ENCODE measurements at places on chromosomes 2 and 18.

GRCh38 chr2:191912764-191913163 is 65.9 kb upstream of the CAVIN2 start:
- DNase-seq = no peak

DNA sequence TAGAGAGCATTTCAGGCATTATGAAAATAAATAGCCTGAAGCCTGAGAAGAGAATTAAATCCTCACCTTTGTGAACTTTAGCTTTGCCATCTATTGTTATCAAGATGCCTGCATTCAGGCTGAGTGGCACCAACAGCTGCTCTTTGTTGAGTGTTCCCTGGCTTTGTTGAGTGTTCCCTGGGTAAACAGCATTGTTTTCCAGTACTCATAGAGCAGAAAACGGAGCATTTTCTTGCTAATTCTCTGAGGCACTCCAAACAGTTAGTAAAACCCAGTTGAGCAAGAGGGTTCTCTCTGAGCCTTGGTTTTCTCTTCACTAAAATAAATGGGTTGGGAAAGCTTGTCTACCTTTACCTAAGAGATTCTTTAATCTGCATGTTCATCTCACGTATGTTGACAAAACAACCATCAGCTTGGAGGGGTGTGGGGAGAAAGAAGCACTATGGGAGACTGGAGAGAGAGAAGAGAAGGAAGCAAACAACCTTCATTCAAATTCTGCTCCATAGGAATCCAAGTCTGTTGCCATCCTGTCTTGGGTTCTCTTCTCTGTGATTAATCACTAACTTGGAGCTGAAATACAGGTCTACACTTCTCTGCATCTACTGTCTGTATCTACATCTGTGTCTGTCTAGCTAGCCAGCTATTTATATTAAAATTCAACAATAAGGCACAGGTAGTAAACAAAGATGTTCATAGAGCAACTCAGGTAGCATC is 567.0 kb upstream of the SOX11 start:
- no peak for DNase-seq

GRCh38 chr2:231321556-231322334 is 73.8 kb upstream of the B3GNT7 start:
- DNase-seq = no peak

GRCh38 chr2:237565974-237566373 is 400 bp upstream of the PRLH start:
- DNase-seq = no peak

- DNase-seq = no peak
Observed at GRCh38 chr2:42459296-42459695, 34.5 kb downstream of the KCNG3 start.

DNA sequence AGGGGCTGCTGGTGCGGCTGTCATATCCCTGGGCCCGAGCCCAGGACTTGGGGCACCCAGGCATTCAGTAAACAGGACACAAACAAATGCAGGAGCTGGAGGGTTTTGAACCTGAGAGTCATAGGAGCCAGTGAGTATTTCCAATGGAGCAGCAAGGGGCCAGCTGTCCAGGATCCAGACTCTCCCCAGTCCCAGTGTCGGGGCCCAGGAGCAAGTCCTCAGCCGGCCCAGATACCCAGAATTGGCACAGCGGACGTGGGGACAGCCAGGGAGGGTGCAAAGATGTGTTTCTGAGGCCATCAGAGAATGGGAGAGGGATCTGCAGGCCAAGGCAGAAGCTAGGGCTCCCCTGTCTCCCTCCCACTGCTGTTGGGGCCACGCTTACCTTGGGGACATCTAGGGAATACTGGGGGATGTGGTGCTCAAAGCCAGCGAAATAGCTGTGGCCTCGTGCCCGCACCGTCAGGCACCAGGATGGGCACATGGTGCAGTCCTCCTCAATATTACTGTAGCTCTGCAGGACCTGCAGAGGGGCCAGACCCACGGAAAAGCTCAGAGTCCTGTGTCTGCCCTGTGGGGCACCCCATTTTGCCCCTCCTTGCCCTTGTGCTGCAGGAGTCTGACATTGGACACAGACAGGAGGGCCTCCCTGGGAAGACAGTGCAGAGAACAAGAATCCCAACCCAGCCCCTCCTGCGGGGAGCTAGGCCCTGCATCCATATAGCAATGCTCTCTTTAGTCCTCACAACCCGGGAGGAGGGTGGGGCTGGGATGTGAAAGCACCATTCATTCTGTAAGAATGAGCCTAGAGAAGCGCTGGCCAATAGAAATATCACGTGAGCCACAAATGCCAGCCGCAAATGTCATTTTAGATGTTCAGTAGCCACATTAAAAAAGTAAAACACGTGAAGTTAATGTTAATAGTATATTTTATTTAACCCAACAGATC is 15.4 kb downstream of the CFAP65 start:
- DNase-seq = no peak

DNA sequence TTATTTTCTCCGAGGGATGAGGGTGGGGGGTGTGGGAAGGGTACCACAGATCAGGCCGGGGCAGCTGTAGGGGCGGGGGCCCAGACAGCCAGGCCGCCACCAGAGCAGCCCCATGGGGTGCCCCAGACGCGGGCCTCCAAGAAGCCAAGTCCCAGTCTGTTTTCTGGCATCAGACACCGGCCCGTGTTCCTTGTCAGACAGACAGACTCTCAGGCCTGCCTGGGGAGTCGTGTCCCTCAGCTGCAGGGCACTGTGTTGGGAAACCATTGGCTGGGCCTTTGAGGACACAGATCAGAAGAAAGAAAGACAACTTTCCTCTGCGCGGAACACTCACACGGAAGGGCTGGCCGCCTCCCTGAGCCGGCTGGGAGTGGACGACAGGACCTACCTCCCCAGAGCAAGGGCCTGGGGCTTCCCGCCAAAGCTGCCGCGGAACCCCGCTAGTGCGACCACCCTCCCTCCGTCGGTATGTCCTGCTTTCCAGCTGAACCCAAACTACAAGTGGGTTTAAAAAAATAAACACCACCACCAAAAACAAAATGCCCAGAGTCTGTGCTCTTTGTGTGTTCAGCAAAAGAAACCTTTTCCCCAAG is 88.0 kb downstream of the SMAD7 start:
- DNase-seq = no peak

DNA sequence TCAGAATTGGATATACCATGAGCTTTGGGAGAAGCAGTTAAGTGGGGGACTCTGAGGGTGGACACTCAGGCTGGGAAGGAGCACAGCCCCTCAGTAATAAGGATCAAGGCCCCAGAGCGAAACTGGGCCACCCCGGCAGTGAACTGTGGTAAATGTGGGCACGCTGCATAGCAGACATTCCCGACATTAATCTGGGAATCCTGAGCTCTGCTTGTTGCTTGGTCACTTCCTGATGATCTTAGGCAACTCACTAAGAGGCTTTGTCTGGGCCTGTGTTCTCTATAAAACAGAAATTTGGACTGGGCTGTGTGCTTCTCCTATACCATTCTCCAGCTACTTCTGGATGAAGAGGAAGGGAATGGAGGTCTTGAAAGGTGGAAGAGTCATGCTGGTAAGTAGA is 4.8 kb downstream of the TGFBRAP1 start:
- DNase-seq = no peak

DNA sequence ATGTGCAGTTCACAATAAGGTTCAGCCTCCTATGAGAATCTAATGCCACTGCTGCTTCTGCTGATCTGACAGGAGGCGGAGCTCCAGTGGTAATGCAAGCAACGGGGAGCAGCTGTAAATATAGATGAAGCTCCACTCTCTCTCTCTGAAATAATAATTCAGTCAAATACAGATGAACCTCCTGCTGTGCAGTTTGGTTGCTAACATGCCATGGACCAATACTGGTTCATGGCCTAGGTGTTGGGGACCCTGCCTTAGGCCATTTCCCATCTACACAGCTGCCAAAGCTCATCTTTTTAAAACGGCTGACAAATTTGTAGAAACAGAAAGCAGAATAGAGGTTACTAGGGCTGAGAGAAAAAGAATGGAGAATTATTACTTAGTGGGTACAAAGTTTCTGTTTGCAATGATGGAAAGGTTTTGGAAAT is 10.7 kb upstream of the HNRNPA3 start:
- no peak for DNase-seq

- no peak for DNase-seq
Observed at GRCh38 chr2:230947235-230947576, 22.2 kb upstream of the GPR55 start.

DNA sequence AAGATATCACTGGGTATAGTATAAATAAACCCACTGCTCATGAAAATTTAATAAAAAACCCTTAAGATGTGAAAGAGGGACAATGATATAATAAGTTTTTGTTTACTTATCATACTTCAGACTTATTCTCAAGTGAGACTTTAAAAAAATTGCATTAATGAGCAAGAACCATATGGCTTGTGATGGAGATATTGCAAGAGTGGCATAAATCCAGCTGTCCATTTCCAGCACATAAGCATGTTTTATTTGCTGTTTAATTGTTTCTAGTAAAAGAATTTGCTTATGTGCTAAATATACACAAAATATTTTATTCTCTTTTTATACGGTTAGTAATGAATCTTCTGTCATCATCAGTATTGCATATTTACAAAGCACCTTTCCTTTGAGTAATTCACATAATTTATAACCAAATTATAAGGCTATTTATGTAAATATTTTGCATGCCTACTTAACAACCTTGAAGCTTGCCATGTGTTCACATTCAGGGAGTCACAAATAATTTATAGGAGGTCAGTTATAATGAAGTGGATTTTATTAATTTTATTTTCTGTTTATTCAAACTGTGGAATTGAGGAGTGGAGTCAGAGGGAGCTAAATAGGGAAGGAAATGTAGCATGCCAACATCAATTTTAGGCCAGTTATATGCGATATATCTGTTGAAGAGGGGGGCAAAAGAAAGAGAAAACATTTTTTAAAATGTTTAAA is 318.5 kb upstream of the CWC22 start:
- no peak for DNase-seq

GRCh38 chr2:4134551-4135550 is 431.5 kb downstream of the DCDC2C start:
- no peak for DNase-seq

GRCh38 chr18:40250236-40250635 is 1704.8 kb upstream of the PIK3C3 start:
- DNase-seq = no peak

GRCh38 chr18:50397023-50397422 is 22.2 kb downstream of the SKA1 start:
- no peak for DNase-seq

GRCh38 chr2:3739313-3739712 is 35.9 kb downstream of the DCDC2C start:
- no peak for DNase-seq

- DNase-seq = no peak
Observed at GRCh38 chr2:115543024-115543423, 1100.6 kb downstream of the DPP10 start.

DNA sequence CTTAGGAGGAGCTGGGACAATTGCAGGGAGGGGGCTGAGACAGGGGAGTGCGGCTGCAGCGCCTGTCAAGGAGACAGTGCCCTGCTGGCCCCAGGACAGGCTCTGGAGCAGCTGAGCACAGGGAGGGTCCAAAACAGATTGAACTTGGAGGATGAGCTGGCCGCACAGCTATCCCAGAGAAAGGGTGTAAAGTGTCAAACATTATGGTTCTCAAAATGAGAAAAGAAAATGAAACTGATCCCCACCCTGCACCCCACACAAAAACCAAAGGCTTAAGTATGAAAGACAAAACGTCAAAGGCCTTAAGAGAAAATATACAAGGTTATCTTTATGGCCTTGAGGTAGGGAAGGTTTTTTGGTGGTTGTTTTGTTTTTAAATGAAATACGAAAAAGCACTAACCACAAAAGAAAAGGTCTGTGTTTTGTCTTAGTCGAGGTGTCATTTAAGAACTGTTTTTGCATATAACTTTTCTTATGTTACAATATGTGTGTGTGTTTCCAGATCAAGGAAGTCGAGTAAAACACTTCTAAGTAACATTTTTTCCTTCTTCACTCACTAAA is 111.8 kb downstream of the HDAC4 start:
- peak; percentile 28 for DNase-seq

GRCh38 chr2:209091056-209091455 is 332.8 kb upstream of the MAP2 start:
- DNase-seq = no peak

GRCh38 chr18:72376256-72376655 is 167.9 kb downstream of the CBLN2 start:
- no peak for DNase-seq

DNA sequence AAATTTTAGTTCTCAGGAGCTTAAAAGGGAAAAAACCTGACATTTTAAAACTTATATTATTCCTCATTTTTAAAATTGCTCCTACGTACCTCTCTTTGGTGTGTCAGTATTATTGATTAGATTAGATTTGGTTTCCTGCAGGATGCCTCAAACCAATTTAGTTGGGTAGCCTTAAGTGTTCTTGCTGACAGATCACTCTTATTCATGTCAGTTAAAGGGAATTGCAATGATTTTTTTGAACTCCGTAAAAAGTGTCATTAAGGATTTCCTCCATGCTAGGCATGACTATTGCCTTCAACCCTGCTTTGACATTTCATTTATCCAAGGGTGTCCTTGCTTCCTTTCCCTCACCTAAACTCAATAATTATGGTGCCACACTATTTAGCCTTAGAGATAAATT is 149.0 kb upstream of the CDH7 start:
- no peak for DNase-seq

GRCh38 chr2:222960126-222960525 is 91.9 kb upstream of the KCNE4 start:
- no peak for DNase-seq

DNA sequence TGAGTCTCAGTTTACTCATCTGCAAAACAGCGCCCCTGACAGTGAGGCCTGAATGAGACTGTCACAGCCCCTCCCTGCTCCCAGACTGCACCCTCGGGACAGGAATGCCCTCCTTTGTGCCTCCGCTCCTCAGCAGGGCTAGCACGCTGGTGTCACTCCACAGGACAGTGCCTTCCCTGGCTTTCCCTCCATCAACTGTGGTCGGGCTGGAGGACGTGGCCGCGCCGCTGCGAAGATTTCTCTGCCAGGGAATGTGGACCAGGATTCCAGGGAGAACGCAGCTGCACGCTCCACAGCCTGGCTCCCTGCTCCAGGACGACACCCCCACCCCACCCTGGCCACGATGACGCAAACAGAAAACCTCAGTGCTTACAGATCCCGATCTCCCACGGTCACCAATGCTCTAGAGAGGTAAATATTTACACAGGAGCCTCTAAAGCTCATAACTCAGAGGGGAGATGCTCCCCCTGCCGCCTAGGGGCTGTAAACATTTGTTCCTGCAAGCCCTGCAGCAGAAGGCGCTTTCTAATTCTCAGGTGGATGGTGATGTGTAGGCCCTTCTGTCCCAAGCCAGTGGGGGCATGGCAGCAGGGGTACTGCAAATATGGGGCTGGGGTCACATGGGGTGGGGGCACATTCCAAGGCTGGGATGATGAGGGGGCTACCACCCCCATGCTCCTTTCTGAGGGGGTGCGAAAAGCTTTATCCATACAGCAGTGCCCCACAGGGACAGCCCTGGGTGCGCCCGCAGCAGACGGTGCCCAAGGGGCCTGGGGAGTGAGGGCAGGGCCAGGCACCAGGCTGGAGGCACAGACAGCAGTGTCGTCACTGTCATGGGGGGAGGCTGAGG is 12.4 kb downstream of the HS6ST1 start:
- DNase-seq = no peak

GRCh38 chr2:100857915-100858314 is 38.0 kb downstream of the NPAS2 start:
- DNase-seq = no peak
